Activated B cell treated with CpG ODN at 0.5 μM for 24 hours (primary cell): ENCODE measurements at places on chromosomes 1 and 21.

GRCh38 chr21:46294647-46295176 lies 8.6 kb downstream of the YBEY start:
- H3K4me3 ChIP-seq: no peak overlapping the region
- H3K36me3 ChIP-seq: peaks cover 11% of the 10 kb centered on the region
- peaks cover 1% of the 10 kb centered on the region for H3K27me3 ChIP-seq
- DNase-seq: no peak

DNA sequence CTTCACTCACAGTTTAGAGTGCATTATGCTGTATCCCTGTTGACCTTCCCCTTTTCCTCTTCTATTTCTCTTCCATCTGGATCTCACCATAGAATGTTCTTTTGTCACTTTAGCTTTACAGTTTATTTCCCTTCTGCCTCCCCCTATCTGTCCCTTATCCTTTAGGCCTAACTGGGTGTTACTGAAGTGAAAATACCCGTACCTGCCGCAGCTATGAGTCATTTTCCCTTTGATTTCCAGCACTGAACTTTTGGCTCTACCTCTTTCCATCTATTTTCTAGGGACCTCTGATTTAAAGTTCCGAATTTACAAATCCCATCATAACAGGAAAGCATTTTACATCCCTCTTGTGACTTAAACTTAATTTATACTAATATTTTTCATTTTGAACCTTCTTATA lies 19.7 kb downstream of the ITSN1 start:
- H3K4me3 ChIP-seq: no peak overlapping the region
- H3K27ac ChIP-seq: no peak overlapping the region
- DNase-seq: no peak

- no peaks in the 10 kb centered on the region for H3K27me3 ChIP-seq
- no peak overlapping the region for H3K4me3 ChIP-seq
- no peaks in the 10 kb centered on the region for H3K36me3 ChIP-seq
- no peak for DNase-seq
- H3K27ac ChIP-seq: no peak overlapping the region
- peaks cover 49% of the 10 kb centered on the region for H3K4me1 ChIP-seq
Observed at GRCh38 chr1:178706432-178706831, 18.6 kb upstream of the RALGPS2 start.

GRCh38 chr1:66834926-66835325 lies 33.9 kb upstream of the INSL5 start:
- H3K4me3 ChIP-seq: no peak overlapping the region
- no peaks in the 10 kb centered on the region for H3K27me3 ChIP-seq
- no peak for DNase-seq
- H3K4me1 ChIP-seq: no peaks in the 10 kb centered on the region

- DNase-seq: no peak
- H3K4me1 ChIP-seq: peaks cover 5% of the 10 kb centered on the region
- peaks cover 20% of the 10 kb centered on the region for H3K27me3 ChIP-seq
- H3K36me3 ChIP-seq: no peaks in the 10 kb centered on the region
Observed at GRCh38 chr21:33096426-33096825, 26.5 kb downstream of the OLIG1 start.

DNA sequence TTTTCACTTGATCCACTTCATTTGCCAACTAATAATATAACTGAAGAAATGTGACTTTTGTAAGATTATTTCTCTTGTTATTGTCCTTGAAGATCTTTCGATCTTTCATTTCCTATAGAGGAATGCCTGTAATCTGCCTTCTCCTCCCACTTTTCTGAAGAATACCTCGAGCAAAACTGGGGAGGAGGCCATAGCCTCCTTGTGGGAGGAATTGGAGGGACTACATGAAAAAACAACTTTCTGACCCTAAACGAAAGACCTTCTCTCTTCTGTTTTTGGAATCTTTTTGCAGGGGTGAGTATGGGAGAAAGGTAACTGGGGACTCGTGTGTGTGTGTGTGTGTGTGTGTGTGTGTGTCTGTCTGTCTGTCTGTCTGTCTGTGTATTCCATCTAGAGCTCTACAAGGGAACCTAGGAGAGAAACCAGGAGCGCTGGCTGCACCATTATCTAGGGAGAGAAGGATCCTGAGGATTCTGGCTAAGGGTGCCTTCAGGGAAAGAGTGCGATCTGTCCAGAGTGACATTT lies 32.4 kb upstream of the MAB21L3 start:
- H3K27me3 ChIP-seq: no peaks in the 10 kb centered on the region
- H3K27ac ChIP-seq: no peak overlapping the region
- no peaks in the 10 kb centered on the region for H3K36me3 ChIP-seq
